ENCODE measurements at places on chromosomes 11 and 22.

DNA sequence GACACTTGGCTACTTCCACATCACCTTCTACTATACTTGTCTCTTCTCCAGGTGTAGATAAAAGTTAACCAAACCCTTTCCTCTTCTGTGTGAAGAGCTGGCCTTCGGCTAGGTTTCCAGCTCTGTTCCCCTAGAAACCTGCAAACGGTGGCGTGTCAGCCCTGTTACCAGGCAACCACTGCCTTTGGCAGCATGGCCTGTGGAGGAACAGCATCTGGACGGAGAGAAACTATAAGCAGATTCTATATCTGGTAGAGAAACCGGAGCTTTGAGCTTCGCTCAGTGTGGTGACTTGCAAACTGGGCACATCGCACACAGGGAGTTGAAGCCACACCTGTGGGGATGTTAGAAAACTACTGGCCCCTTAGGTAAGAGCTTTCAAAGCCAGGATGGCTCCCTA is 35.9 kb downstream of the ARAP1 start:
- DNase-seq: no peak

DNA sequence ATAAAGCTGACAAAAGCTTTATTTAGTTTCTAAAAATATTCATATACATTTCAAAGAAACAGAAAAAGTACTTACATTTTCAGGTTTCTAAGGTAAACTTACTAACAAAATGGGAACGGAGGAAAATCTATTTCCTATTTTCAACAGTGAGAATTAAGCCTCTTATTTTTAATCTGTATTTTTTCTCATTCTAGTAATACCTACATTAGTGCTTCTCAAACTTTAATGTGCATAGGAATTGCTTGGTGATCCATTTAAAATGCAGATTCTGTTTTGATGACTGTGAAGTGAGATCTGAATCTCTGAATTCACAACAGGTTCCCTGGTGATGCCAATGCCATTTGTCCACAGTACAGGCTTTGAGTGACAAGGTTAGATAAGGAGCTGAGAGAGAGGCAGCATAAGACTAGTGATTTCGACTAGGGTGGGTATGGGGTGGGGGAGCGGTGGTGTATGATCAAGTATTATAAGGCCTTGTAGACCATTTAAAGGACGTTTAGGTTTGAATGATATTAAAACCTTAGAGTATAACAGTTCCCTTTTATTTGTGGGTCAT is 402.8 kb downstream of the CNTN5 start:
- no peak for DNase-seq

GRCh38 chr22:23177197-23177596 is 3.1 kb upstream of the BCR start:
- DNase-seq: peak; percentile 44

DNA sequence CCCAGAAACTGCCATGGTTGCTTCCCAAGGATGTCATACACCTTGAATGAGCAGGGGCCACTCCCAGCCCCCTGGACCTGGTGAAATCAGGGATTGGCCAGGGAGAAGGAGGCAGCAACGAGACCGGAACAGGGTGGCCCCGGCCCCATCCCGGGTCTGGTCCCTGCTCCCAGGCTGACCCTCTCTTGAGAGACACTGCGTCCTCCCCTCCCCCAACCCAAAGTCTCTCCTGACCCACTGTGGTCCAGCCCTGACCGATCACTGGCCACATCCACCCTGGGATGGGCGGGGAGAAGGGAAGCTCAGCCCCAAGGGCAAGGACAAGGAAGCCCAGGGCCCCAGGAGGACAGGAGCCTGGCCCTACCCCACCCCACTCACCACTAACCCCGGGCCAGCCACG is 12.4 kb downstream of the CYTH4 start:
- DNase-seq: no peak

- no peak for DNase-seq
Measured at GRCh38 chr11:12543596-12544415, 130.4 kb upstream of the TEAD1 start.

- DNase-seq: no peak
Measured at GRCh38 chr11:15918212-15918611, 438.1 kb downstream of the SOX6 start.
